ENCODE measurements at places on chromosomes 2 and 18.

- DNase-seq, result no peak
These were observed 42.0 kb upstream of the MSH2 start for GRCh38 chr2:47360927-47361326.

- DNase-seq, result no peak
These were observed 163.2 kb upstream of the CAVIN2 start for GRCh38 chr2:192010073-192010472.

- no peak for DNase-seq
These were observed 10.7 kb upstream of the DSG3 start for GRCh38 chr18:31436825-31437224.

GRCh38 chr2:85419009-85419675 lies 628 bp downstream of the SH2D6 start:
- no peak for DNase-seq

DNA sequence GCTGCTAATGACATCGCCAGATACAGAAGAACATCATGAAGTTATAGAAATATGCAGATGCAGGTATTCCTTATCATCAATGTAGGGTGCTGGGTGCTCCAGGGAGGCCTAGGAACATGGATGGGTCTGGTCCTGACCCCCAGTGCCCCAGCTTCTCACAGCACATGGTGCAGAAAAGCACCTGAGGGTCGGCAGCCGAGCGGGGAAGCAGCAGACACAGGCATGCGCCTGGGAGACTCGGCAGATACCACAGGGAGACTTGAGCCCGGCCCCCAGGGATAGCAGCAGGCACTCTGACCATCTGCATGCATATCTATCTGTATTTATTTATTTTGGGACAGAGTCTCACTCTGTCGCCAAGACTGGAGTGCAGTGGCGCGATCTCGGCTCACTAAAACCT lies 43.2 kb downstream of the TMEM18 start:
- DNase-seq, result no peak
